ENCODE measurements at places on chromosomes 3 and 15.

DNA sequence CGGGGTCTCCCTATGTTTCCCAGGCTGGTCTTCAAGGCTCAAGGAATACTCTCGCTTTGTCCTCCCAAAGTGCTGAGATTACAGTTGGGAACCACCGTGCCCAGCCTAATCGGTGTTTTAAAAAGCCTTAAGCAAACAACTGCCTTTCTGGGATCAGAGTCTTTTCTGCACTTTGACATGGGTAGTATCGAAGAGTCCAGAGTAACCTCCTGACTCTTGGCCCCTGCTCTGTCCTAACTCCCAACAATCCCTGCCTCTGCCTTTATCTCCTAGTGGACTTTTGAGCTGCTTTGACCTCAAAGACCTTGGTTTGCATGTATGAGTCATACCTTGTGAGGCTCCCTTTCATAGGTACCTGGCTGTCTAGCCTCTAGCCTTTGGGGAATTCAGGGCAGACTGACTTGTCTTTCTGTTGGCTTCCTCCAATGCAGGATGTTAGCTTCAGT, 21.0 kb upstream of the HACD2 start:
- DNase-seq, result no peak

GRCh38 chr15:64503640-64504039, 43.3 kb downstream of the ZNF609 start:
- DNase-seq, result no peak

- DNase-seq, result peak; percentile 75
Observed at GRCh38 chr3:106688464-106688863, 688.8 kb upstream of the CCDC54 start.

- DNase-seq, result no peak
Observed at GRCh38 chr3:184608209-184608608, 46.6 kb downstream of the EPHB3 start.

DNA sequence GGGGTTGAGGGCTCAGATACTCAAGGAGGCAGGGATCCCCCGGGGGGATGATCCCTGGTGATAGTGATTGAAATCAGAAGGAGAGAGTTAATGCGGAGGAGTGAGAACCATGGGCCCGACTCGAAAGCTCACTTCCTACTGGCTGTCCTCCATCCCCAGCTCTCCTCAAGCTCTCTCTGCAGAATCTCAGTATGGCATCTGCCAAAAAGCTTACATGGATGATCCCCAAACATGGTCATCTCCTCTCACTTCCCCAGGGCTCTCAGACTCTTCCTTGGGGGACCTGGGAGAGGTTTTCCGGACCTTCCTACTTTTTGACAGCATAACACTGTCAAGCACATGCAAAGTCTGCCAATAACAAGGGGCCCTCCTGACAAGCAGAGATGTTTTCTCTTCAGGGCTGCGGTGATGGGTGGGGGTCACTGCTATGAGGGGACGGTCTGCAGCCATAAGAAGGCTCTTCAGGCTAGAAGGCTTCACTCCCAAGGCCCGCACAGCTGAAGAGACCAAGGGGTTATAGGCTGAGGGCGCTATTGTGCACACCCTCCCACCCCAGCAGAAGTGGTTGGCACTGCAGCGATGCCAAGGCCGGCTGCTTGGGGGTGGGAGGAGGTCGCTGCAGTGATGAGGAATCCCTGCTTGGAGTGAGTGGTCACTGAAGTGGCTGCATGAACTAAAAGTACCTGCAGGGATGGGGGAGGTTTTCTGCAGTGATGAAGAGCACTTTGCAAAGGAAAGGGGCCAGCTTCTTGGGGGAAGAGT, 828 bp upstream of the VWA5B2 start:
- DNase-seq, result no peak

DNA sequence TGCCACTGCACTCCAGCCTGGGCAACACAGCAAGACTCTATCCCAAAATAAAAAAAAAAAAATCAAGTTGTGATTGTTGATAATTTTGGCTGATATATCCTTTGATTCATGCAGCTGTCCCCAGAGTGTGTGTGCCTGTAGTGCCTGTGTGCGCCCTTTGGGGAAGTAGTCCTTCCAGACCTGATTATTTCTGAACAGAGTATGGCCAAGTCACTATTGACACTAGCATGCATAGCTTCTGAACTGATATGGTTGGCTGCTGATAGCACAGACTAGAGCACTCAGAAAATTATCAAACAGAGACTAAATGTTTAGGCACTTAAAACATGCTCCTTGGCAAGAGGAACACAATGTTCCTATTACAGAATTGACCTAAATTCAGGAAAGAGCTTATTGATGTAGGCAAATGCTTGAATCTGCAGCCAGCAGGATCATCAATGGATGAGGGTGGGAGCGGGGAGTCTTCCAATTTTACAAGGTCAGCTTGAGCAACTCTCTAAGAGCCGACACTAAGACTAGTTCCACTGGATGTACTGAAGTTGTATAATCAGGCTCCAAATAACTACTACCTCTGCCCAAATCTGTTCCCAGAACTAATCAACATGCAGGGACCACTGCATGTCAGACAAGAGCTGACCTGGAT, 17.7 kb upstream of the PTPN9 start:
- DNase-seq, result no peak

- DNase-seq, result no peak
Observed at GRCh38 chr3:8800016-8800415, 30.6 kb upstream of the OXTR start.

DNA sequence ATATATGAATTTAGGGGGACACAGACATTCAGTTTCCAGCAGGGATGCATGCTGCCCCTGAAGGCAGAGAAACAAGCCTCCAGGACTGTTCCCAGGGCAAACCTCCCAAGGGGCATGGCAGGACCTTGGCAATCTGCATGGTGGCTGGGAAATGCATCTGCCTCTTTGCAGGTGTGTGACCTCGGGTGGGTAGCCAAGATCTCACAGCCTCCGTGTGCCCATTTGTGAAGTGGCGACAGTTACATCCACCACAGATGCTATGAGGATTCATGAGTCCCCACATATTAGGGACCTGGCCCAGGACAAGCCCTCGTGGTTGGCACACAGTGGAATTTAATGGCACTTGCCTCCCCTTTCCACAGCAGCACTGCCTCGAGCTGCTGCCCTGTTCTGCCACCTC, 29.9 kb downstream of the SLC28A1 start:
- DNase-seq, result no peak
